Epithelial cell of proximal tubule (primary cell): ENCODE measurements at places on chromosomes 16 and 17. TPM values are rescaled to one million over a fixed set of nuclear protein-coding genes. Genes with fewer than 3 reads are reported as not detected.

GRCh38 chr17:56833809-56834379 is at the start of the genes C17orf67 and DGKE:
TSS of gene C17orf67 (minus strand) at chr17:56833920. CDS start at chr17:56815810, 18,110 bp downstream.
TSS of gene DGKE (plus strand) at chr17:56834151. CDS start at chr17:56834796, 645 bp downstream.
- DNase-seq = peak; percentile 35

The BTBD17 gene
- total RNA-seq = not detected in 2 replicates

- no peak for DNase-seq
These were observed 3.1 kb downstream of the LMF1 start for GRCh38 chr16:967546-968295.

DNA sequence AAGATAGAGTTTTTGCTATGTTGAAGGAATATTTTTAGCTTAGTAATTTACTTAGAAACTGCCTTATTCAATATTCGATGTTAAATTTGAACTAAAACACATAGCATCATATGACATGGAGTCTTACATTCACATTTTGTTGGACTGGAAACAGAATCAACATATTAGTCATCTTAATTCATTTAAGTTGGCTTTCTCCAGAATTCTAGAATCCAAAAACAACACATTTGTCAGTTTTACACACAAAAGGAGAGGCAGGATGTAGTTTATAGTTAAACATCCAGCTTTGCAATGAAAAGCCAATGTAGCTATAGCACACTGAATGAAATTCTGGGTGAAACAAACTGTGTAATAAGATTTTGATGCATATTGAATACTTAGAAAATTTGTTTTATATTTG is 43.3 kb downstream of the WWOX start:
- no peak for DNase-seq

DNA sequence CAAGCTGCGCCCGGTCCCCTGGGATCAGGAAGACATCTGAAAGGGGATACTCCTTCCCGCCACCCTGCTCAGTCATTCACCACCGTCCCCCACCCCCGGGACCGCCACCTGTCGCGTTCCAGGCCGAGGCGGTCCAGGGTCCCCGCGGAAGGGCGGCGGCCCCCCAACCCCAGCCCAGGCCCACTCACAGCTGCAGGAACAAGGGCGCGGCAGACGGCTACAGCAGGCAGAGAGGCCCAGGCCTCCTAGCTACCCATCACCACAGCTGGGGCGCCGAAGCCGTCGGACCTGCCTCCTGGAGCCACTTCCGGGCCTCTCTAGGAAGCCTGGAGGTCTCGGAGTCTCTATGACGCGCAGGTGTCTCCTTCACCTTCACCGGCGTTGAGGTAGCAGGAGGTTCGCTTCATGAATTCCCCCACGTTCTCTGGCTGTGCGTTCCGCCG is at the start of gene SDR42E1:
Gene SDR42E1, minus strand, starts transcription at position 272 of the 443 bp plus-strand sequence. CDS start 10,612 bp downstream, outside the sequence.
- DNase-seq = no peak

DNA sequence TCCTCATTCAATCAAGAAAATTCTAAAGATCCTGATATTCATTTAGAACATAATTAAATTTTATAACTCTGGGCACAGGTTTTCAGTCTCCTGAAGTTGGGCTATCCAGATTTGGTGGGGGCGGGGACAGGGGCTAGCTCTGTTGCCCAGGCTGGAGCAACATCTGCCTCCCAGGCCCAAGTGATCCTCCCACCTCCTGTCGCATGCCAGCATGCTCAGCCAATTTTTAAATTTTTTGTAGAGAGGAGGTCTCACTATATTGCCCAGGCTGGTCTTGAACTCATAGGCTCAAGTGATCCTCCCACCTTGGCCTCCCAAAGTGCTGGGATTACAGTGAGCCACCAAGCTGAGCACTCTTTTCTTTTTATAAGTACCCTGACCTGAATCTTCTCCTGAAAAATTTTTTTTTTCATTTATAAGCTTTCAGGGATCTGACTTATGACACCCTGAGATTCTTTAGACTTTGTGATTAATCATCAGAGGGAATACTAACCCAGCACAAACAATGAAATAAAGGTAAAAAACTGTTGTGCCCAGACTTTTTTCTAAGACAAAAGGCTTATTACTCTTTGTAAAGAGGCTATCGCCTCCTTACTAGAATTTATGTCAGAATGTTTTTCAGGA is 62.6 kb downstream of the TUBD1 start:
- DNase-seq = no peak

The CCL17 gene
- not detected in 2 replicates for total RNA-seq

The CISD3 gene
- total RNA-seq = 9.4 and 19.3 TPM in 2 replicates

The KREMEN2 gene
- 0.72 and 4.2 TPM in 2 replicates for total RNA-seq

The PRR35 gene
- total RNA-seq = not detected in 2 replicates

DNA sequence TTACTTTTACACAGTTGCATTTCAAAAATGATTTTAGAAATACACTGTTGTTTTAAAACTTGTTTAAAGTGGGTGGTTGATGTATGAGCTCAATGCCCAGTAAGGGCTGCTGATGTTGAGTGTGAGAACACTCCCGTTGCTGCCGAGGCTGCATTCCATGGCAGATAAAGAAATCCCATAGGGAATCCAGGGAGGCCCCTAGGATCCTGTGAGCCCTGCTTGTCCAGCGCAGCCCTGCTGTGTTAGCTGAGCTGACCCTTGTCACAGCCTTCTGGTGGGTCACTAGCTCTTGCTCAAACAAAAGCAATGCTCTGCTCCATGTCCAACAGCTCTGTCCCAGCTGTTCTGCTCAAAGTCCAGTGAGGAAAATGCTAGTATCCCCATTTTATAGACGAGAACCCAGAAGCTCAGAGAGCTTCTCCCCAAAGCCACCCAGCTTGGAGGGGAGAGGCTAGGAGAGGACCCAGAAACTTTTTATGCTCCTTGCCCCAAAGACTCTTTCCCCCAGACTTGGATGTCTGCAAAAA is 18.6 kb upstream of the COL1A1 start:
- DNase-seq = no peak

The SLC12A3 gene
- not detected in 2 replicates for total RNA-seq

The AP2B1 gene
- total RNA-seq = 134 and 142 TPM in 2 replicates

The PRAC2 gene
- total RNA-seq = not detected in 2 replicates

- no peak for DNase-seq
These were observed 1.3 kb upstream of the MPG start for GRCh38 chr16:76535-77272.

GRCh38 chr17:75793460-75793859 is 8.9 kb downstream of the UNK start:
- DNase-seq = no peak

DNA sequence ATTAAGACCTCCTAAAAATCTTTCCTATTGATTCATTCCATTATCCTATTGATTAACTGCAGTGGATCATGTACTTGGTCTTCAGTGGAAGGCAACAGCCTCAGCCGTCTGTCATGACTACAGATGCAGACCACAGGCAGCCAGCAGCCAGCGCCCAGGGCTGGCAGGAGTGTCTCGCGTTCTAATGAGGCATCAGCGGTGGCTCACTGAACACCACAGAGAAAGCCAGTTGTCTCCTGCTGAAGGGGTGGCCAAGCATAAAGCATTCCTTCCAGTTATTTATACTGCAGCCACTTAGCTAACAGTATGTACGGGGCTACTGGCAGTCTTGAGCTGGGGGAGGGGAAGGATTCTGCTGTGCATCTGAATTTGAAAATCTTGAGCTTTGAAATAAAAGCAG is 214.3 kb downstream of the IRX3 start:
- no peak for DNase-seq

The FADS6 gene
- total RNA-seq = not detected in 2 replicates

DNA sequence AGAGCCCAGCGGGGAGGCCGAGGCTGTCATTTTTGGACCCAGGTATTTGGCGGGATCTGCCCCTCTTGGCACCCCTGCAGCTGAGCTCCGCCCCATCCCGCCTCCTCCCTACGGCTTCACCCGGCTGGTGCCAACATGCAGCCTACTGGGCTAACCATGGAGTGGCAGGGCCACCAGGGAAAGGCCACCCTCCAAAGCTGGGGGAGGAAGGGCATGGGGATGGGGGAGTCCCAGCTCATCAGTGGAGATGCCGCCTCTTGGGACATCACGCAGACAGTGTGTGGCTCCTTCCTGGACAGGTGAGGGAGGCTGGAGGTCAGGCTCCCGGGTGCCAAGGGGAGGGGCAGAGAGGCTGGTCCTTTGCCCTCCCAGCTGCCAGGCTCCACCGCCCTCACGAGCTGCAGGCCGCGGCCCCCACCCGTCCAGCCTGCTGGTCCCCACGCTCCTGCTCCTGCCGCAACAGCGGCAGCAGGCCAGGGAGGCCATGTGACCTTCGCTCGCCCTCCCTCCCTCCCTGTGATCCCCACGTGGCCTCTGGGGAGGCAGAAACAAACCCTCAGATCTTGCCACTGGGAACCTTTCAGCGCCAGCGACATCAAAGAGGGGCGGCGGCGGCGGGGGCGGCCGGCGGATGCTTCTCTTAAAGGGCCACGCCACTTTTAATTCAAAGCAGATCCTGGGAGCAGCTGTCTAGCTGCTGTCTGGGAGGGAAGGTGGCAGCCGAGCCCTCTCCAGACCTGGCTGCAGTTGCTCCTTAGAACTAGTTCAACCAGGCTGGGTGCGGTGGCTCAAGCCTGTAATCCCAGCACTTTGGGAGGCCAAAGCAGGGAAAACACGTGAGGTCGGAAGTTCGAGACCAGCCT is 6.8 kb upstream of the NOTUM start:
- DNase-seq = no peak

The CLEC10A gene
- total RNA-seq = not detected in 2 replicates

DNA sequence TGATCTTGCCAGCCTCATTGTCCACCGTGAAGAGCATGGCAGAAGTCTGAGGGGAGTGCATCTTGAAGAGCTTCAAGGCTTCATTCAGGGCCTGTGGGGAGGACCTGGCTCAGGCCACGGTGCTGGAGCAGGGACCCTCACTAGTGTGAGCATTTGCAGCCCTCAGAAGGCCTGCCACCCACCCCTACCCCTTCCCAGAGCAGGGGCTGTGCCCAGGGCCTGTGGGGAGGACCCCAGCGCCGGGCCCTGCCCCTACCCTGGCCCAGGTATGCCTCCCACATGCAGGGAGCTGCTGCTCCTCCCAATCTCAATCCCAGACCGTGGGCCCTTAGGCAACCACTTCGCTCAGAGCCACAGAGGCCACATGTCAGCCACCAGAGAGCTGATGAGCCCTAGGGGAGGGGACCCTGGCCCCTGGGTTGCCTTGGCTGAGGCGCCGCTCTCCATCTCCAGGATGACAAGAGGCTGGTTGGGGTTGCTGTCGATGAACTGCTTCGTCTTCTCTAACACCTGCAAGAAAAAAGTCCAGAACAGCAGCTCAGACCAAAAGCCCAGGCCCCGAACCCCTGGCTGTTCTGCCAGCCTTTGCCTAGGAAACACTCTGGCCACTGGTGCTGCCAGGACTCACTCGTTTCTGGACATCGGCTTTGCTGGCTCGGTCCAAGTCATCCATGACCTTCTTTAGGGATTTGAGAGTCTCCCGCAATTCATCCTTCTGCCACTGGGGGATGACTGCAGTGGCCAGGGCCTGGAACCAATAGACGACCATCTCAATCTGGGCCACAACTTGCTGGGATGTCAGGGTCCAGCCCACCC is 1.8 kb upstream of the EXOSC6 start:
- DNase-seq = no peak

- no peak for DNase-seq
These were observed 13.4 kb downstream of the ITGAM start for GRCh38 chr16:31273187-31273586.

DNA sequence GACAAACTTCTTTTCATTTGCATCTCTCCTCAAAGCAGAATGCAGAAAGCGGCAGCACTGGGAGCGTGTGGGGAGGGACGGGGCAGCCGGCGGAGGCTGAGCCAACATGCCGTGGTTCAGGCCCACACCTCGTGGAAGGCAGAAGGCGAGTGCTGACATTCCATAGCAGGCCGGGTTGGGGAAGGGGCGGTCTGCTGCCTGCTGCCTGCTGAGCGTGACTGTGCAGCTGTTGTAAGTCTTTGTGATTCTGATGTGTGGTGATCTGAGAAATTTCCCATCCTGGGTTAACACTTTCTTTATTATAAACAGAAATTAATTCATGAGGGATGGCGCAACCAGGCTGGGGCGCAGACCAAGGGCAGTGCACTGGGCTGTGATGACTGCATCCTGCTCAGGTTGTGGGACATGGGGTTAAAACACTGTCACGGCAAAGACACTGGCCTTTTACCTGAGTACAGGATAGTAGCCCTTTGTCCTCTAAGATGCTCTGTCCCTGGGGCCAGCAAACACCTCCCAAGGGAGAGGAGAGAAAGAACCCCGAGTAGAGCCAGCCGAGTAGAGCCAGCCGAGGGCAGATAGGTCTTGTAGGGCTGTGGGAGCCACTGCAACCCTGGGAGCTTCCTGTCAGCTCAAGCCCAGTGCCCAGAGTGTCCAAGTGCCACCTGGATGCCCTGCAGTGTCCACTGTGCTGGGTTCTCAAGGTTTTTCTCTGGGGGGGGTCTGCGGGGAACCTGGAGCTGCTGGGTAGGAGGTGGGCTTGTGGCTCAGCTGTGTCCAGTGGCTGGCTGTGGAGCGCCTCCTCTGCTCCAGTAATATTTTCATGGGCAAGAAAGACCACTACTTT is 8.8 kb upstream of the DNASE1 start:
- no peak for DNase-seq

The NFATC2IP gene
- 24.7 and 35.1 TPM in 2 replicates for total RNA-seq

- no peak for DNase-seq
These were observed 472.7 kb downstream of the KCNJ2 start for GRCh38 chr17:70642059-70642458.

GRCh38 chr17:38751808-38752307 is 683 bp upstream of the PSMB3 start:
- peak; percentile 33 for DNase-seq

DNA sequence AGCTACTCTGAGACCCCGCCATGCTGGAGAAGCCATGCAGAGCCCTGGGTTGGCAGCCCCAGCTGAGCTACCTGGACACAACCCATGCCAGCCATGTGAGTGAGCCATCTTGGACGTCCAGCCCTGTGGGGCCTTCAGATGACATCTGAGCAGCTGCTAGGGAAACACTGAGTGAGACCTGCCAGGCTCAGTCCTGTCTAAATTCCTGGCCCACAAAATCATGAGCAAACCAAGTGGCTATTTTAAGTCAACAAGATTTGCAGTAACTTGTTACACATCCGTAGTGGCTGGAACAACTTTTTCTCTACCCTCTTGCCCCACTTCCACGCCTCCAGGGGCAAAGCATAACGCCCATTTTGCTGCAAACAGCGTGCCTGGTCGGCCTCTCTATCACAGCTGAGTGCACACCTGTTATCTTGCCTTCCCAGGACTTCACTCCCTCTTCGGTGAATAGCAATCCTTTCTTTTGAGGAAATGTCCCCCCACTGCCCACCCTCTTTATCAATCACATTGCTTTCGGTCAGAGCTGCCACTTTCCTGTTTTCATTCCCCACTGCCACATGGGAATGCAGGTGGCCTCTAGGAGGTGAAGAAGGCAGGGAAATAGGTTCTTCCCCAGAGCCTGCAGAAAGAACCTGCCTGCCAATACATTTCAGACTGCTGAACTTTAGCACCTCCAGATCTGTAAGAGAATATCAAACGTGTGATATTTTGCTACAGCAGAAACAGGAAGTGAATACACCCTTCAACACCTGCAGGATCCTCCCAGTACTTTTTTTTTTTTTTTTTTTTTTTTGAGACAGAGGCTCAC is 7.4 kb upstream of the SCIMP start:
- no peak for DNase-seq

The MEOX1 gene
- total RNA-seq = not detected in 2 replicates
